Sigmoid colon (tissue), 7 donors: ENCODE measurements at places on chromosomes 3 and 15. TPM values are rescaled to one million over a fixed set of nuclear protein-coding genes. Genes with fewer than 3 reads are reported as not detected.

DNA sequence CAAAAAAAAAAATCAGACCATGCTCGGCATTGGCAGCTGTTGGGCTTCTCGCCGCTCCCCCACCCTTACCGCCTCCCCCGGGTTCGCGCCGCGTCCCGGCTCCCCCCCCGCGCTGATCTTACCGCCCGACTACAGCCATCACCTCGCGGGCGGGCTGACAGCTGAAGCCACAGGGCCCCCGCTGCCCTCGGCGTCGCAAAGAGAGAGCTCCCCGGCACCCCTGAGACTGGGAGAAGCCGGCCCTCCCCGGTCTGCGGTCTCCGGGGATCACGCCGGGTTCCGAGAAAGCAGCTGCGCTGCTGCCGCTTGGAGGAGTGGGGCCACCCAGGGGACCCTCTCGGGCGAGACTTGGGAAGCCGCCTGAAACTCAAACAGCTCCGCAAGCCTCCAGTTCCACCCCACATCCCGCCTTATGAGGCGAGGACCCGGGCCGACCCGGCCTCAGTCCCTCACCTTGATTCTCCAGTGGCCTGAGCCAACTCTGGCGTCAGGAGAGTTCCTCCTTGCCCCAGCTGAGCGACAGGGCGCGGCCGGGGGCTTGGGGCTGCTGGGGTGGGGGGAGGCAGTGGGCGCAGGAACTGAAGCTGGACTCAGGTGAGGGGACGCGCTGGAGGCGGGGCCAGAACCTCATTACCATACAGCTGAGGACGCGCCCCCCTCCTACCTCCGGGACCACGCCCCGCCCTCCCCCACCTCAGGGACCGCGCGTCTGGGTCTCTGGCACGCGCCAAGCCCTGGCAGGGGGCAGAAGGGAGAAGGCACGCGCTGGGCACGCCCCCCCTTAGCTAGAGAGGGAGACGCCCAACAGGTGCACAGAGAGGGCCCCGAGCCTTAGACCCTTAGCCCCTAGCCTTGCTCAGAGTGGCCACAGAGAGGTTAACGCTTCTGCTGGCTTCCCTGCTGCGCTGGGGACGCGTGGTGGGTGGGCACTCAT lies 1.0 kb upstream of the DLL4 start:
- no peak for DNase-seq

DNA sequence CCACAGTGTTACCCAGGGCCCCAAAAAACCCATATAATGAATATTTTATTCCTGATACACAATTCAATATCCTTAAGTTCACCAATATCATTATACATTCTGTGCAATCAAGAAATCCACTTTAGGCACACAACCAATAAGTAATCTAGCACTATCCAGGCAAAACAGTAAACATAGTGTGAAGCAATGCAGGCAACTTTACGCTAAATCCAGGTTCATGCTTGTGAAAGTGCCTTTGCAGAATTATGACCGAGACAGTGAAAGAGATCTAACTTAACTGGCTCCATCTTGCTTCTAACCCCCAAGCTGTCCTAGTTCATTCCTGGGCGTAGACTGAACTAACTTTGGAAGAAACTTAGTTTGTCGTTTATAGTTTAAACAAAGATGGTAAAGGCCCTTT lies 34.2 kb upstream of the INO80 start:
- DNase-seq, result no peak

DNA sequence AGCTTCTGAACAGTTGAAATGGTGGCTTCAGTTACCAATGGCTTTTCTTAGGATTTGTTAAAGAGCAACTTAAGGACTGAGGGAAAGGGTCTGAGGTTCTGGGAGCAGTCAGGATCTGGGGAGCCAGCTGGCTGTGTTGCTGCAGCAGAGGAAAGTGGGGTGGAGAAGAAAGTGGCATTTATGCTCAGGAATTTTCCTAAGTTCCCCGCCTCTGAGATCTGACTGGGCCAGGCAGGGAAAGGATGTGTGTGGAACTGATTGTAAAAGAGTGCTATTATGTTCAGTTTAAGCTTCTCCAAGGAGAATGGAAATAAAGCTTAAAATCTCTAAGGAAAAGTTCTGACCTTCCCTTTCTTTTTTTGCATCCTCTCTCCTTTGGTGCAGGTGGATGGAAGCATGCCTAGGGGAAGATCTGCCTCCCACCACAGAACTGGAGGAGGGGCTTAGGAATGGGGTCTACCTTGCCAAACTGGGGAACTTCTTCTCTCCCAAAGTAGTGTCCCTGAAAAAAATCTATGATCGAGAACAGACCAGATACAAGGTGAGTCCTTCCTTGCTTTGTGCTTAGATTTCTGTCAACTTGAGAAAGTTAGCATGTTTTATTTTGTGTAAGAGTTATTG lies 37.8 kb downstream of the IQGAP1 start:
- DNase-seq, result no peak

PIGZ gene
- total RNA-seq, result 8.7 TPM

ISG20 gene
- 20.1 TPM for total RNA-seq

FGF12 gene
- total RNA-seq, result 1.8 TPM
